ENCODE measurements at places on chromosomes 7 and 10.

DNA sequence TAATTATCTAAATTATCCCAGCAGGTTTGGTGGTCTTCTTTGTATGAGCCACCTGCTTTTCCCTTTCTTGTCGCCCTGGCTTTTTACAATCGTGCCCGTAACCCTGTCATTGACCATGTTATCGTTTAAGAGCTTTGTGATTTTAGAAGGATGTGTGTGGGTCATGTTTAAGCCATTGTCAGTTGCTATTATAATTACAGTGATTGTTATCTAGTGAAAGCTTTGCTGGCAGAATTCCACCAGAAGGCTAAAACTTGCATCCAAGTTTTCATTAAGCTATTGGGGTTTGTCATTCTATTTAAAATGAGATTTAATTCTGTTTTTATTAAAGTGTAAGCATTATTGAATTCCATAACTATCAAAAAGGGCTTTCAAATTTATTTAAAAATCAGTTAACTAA is 354.2 kb upstream of the TMEM229A start:
- no peak for DNase-seq

DNA sequence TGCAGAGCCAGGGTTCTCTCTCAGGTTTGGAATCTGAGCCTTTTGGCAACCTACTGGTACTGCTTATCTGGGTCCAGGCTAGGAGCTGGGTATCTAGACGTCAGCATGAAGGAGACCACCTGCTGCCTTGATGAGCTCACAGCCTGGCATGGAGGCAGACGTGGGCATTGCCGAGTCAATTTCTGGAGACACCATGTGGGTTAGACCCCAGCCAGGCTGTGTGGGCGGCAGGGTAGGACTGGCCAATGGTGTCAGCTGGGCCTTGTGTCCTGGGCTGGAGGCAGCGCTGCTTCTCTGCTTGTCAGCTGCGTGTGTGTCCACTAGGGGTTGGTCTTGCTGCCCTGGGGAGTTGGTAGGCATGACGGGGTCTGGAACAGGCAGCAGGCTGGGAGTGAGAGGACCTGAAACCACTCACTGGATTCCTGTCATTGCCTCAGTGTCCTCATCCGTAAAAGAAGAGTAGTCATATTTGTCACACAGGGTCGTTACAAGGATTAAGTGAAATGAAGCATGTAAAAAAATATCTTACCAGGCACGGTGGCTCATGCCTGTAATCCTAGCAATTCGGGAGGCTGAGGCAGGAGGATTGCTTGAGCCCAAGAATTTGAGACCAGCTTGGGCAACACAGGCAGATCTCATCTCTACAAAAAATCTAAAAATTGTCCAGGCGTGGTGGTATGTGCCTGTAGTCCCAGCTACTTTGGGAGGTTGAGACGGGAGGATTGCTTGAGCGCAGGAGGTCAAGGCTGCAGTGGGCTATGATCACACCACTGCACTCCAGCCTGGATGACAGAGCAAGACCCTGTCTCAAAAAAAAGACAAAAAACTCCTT is 31.7 kb upstream of the ANKRD2 start:
- no peak for DNase-seq

DNA sequence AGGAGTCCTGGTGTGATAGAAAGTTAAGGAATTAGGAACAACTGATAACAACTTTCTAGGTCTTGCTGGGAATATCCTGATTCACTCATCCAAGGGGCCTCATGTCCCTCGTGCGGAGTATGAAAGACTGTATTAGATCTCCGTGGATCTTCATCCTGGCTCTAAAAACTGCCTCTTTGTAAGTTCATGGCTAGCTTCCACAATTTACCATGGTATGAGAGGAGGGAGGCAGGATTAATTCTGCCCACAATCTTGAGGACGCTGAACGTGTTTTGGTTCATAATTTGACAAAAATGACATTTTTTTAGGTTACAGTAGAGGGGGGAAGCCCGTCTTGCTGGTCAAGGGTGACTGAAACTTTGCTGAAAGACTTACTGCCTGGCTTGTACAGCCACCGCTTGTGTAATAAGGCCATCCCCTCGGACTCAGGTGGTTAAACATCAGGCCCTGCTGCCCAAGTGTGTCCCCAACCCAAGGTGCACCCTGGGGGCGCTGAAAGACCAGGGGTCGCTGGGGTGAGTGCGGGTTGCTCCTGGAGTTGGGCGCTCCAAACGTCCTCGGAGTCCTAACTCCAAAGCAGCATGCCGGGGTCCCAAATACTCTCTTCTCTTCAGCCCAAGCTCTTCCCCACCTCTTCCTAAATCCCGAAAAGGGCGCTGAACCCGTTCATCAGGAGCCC is 733 bp downstream of the HIBADH start:
- DNase-seq, result no peak

- no peak for DNase-seq
These were observed at the start of gene HK1 for GRCh38 chr10:69278446-69278963. TSS of gene HK1 (plus strand) at chr10:69278496.

- DNase-seq, result no peak
These were observed 113.8 kb downstream of the CDK6 start for GRCh38 chr7:92722541-92722940.

DNA sequence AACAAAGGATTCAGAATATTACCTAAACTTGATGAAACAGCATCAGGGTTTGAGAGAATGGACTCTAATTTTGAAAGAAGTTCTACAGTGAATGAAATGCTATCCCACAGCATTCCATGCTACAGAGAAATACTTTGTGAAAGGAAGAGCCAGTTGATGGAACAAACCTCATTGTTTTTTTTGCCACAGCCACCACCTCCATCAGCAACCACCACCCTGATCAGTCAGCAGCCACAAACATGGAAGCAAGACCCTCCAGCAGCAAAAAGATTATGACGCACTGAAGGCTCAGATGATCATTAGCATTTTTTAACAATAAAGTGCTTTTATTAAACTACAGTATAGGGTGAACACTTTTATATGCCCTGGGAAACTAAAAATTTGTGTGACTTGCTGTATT is 98.7 kb downstream of the LRRC4 start:
- no peak for DNase-seq

DNA sequence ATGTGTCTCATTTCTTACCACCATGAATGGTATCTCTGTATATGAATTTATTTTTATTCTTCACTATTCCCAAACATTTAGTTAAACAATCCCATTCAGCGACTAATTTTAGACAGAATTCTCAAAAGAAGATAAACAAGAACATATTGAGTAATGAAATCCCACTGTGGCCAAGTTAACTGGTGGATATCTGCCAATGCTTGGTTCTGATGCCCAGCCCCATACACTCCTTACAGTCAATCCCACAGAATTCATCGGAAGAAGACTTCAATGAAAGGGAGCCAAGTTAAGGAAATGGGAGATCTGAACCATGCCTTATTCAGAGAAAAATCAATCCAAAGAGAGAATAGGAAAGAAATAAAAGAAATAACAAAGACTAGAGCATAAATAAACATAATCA is 518.0 kb downstream of the XPNPEP1 start:
- no peak for DNase-seq

DNA sequence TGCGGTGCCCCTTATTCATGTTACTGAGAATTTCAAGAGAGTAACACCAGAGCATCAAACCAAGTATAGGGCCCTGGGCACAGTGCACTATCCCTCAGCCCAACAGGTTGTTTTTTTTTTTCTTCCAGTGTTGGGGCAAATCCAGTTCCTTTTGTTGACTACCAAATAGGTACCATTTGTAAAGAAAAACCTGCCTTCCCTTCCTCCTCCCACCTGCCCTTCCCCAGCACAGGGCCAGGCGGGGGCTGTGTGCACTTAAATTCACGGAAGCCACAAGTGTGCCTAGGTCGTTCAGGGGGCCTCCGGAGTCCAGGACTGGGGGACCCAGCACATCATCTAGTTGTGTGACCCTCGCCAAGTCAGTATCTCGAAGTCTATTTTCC is 595 bp upstream of the SFXN4 start:
- DNase-seq, result no peak

GRCh38 chr10:76035206-76036110 is 604.0 kb downstream of the LRMDA start:
- no peak for DNase-seq

- DNase-seq, result no peak
These were observed 303.5 kb upstream of the AOAH start for GRCh38 chr7:37027557-37028341.

DNA sequence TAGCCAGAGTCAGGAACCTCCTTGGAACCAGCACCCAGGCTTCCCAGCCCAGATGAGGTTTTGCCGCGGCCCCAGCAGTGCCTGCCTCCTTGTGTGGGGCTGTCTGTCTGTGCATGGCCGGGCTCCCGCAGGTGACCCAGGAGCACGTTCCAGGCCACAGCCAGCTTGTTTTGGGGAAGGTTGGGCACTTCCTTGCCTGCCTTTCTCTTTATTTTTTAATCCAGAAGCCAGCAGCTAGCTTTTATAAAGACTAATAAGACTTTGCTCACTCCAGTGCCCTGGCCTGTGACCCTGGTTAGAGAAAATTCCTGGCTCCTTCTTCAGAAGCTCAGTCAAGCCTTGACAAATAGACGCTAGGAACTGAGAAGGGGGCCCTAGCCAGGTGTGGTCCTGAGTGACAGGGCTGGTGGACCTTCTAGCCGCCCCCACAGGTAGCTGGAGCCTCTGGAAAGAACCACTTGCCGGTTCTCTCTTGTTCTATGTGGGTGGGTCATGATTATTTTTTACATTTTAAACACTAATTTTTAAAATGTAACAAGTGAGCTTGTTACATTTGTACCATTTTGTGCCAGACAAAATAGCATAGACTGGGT is 837 bp downstream of the SLC29A3 start:
- no peak for DNase-seq

DNA sequence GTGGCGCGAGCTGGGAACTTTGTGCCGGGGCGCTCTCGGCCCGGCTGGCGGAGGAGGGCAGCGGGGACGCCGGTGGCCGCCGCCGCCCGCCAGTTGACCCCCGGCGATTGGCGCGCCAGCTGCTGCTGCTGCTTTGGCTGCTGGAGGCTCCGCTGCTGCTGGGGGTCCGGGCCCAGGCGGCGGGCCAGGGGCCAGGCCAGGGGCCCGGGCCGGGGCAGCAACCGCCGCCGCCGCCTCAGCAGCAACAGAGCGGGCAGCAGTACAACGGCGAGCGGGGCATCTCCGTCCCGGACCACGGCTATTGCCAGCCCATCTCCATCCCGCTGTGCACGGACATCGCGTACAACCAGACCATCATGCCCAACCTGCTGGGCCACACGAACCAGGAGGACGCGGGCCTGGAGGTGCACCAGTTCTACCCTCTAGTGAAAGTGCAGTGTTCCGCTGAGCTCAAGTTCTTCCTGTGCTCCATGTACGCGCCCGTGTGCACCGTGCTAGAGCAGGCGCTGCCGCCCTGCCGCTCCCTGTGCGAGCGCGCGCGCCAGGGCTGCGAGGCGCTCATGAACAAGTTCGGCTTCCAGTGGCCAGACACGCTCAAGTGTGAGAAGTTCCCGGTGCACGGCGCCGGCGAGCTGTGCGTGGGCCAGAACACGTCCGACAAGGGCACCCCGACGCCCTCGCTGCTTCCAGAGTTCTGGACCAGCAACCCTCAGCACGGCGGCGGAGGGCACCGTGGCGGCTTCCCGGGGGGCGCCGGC is 870 bp downstream of the FZD1 start:
- no peak for DNase-seq

GRCh38 chr7:26343320-26343832 is 51.7 kb downstream of the SNX10 start:
- no peak for DNase-seq

- no peak for DNase-seq
These were observed 130.6 kb downstream of the SORCS1 start for GRCh38 chr10:107033799-107034422.

DNA sequence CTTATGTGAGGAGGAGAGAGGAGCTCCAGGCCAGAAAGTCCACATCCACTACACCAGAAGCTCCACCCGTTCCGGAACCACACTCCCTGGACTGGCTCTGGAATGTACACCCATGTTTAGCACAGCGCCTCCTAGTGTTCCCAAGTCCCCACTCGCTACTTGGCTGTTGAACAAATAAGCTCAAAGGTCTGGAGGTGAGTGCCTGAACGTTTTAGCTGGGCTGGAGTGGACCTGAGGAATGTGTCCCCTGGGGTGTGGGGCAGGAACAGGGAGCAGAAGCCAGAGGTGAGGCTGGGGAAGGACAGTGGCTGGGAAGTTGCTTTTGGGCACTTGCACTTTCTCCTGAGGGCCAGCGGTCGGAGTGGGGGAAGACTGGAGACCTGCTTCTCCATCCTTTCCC is 164.1 kb upstream of the CDCA7L start:
- DNase-seq, result no peak
